ENCODE measurements at places on chromosomes 16 and 17.

- no peak for DNase-seq
These were observed 350.9 kb upstream of the TNRC6C start for GRCh38 chr17:77607606-77608005.

DNA sequence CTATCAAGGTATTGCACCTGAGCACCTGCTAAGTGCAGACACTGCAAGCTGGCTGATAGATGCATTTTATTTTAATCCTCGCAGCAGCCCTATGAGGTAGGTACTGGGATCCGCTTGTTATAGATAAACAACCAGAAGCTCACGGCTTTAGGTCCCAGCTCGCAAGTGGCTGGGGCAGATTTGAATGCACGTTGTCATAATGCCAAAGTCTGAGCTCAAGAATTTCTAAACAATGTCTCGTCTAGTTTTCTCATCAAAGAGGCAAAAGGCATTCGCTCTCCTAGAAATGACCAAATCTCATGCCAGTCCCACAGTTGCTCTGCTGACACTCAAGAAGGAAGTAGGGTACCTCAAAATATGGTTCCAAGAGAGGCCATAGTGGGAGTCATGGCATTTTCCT, 20.5 kb downstream of the SOX9 start:
- DNase-seq: no peak

DNA sequence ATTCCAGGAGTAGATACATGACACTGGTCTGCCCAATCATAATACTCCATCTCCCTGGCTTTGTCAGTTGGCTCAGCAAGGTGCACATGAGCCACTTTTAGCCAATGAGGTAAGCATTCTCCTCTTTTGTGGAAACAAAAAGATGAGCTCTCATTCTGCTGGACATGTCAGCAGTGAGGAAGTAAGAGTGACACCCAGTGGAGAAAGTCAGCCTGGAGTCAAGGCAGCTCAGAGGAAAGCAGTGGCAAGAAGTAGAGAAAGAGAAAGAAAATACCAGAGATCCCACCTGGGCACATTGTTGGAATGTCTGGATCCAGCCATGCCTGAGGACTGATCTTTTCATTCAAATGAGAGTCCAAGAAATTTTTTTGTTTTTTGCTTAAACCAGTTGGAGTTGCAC, 496.9 kb upstream of the C16orf82 start:
- peak; percentile 9 for DNase-seq

GRCh38 chr17:14818469-14818868, 446.7 kb downstream of the PMP22 start:
- DNase-seq: no peak

- DNase-seq: no peak
These were observed 39.3 kb downstream of the TADA2A start for GRCh38 chr17:37446027-37446426.

GRCh38 chr16:87828907-87829621, 40.2 kb downstream of the SLC7A5 start:
- DNase-seq: no peak

DNA sequence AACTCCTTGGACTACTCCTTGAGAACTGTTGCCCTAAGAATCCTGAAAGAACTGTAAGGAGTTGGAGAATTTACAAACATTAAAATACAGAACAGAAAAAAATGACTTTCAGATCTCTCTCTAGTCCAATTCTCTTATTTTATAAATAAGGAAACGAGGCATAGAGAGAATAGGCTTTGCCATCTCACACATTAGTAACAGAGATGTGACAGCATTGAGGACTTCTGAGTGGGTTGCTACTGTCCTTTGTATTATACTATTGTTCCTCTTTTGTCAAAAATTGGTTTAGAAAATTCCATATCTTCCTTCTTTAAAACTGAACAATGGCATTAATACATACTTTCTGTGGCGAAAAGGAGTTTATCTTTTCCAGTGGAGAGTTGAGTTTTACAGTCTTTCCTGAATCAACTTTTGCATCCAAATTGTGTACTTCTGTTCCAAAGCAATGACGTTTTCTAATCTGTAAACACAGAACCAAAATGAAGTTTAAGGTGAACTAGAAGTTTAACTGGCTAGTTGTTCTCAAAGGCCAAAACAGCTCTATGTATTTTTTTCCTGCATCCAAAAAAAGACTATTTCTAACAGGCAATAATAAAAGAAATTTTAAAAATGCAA, 16.5 kb downstream of the BRIP1 start:
- no peak for DNase-seq

DNA sequence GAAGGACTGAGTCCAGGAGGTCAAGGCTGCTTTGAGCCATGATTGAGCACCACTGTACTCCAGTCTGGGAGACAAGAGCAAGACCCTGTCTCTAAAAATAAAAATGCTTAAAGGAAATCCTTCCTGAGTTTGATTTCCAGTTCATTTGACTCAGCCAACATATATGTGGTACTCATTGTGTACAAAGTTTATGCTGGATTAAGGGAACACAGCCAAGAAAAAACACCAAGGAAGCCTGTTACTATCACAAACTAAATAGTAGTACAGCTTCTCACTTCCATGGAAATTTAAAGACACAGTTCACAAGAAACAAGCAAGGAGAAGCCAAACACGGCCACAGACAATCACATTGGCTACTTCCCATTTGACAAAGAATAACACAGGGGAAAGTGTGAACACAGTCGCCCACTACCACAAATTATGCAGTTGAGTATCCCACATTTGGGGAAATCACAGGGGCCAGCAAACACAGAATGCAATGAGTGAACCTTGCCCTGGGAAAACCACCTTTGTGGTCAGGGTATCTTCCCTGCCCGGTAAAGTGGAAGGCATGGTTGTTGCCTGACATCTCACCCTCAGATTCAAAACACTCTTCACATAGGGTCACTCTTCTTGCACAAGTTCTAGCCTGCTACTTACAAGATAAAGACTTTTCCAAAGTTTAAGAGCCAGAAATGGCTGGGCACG, 14.5 kb downstream of the TEX14 start:
- DNase-seq: no peak

DNA sequence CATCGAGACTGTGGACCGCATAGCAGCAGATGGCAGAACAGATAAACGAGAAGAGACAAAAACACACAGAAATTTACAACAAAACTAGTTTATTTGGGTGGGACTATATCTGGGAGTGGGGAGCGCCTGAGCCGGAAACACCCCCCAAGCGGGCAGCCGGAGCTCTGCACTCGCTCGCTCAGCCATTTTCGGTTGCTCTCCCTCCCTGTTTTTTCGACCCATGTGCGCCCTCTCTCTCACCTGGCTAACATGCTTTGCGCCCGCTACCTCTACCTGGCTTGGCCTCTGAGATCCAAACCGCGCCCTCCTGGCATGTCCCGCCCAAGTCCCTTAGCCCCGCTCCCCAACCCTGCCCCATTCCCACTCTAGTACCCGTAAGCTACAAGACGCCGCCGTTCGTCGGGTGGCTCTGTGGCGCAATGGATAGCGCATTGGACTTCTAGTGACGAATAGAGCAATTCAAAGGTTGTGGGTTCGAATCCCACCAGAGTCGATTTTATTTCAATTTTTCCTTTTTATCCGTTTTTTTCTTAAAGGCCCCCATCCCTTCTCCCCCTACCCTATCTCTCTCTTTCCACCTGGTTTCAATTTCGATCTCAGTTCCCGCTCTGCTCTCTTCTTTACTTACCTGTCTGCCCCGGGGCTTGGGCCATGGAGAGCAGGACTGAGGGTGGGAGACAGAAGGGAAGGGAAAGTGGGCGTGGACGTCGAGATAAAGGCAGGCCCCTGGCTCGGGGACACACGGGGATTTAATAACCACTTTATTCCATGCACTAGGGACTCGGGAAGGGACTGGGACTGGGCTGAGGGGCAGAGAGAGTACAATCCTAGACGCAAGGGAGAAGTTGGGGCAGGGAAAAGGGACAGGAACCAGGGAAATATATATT, 2.4 kb upstream of the ALOXE3 start:
- peak; percentile 66 for DNase-seq

DNA sequence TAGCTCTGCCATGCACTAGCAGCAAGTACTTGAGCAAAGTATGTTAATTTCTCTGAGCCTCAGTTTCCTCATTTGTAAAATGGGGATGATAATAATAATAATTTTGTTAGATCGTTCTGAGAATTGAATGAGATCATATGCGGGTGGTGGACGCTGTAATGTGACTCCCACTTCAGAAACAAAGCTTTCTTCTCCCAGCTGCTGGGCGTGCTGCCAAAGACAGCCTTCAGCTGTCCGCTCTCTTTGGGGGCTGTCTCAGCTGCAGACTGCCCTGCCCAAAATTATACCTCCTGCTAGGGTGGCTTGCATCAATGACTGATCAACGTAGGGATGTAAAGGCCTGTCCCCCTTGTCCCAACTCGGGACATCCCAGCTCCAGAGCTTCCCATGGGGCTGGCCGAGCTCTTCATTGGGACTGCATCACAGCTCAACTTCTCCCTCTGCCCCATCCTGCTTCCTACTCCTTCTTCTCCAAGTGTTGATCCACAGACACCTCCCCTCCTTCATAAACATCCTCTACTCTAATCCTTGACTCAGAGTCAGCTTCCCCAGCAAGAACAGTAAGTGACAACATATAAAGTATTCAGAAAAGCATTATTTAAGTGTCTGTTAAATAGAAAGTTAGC, 30.7 kb upstream of the CDH5 start:
- peak; percentile 53 for DNase-seq

- no peak for DNase-seq
These were observed 52.3 kb downstream of the NT5M start for GRCh38 chr17:17355426-17355825.

- no peak for DNase-seq
These were observed 35.6 kb downstream of the CLEC16A start for GRCh38 chr16:10979717-10980601.

DNA sequence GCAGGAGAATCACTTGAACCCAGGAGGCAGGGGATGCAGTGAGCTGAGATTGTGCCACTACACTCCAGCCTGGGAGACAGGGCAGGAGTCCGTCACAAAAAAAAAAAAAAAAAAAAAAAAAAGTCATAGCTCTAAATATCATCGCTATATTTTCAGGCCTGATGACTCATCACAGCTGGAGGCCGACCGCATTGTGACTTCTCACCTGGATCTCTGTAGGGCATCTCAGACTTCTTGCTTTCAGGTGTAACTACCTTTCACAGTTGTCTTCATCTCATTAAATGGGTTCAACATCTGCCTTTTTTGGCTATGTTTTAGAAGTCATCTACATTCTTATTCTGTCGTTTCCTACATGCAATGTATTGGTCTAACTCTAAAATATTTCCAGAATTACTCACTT, 353.1 kb upstream of the MON1B start:
- DNase-seq: no peak

DNA sequence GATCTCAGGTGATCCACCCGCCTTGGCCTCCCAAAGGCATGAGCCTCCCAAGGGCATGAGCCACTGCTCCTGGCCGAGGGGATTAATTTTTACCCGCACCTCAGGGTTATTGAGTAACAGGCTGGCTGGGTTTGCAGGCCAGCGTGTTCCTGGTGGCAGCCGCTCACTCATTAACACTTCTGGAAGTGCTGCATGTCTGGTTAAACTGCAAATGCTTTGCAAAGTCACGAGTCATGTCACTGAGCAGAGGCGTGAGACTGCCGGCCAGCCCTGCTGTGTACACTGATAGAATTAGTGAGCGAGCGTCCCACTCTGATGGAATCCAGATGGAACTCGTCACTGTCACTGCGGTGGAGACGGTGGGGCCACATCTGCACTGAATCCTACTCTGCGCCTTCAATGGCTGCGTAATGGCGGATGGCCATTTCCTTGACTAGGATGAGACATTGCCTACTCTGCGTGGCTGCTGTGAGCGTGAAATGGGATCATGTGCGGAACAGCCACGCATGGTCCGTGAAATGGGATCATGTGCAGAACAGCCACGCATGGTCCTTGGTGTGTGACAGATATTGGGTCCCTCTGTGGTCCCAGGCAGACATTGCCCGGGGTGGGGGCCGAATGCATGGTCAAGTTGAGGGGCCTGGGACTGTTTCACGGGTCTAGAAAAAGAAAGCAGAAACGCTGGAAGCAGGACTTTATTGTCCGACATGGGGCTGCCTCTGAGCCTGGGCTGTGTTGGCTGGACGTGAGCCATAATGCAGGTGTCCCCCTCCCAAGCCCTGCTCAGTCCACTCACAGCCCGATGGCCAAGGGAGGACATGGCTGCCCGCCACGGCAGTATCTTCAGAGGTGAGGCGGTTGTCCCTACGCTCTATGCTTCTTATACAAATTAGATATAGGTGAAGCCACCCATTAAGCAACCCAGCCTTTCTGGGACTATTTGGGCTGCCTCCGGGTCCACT, 740 bp upstream of the SLC5A10 start:
- no peak for DNase-seq

DNA sequence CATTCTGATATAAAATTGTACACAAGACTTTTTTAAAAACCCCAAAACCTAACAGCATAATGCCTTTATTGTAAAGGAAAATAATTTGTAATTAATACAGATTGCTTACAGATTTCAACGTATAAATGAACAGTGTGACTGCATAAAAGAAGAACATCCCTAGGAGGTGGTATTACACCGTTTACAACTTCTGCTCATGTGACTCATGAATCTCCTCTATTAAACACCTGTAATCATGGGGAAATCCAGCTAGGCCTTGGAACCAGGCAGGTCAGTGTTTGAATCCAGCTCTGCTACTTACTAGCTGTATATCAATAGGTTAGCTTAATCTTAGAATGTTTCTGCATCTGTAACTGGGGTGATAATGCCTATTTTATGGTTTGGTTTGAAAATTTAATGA, 15.2 kb downstream of the RABEP1 start:
- DNase-seq: no peak

DNA sequence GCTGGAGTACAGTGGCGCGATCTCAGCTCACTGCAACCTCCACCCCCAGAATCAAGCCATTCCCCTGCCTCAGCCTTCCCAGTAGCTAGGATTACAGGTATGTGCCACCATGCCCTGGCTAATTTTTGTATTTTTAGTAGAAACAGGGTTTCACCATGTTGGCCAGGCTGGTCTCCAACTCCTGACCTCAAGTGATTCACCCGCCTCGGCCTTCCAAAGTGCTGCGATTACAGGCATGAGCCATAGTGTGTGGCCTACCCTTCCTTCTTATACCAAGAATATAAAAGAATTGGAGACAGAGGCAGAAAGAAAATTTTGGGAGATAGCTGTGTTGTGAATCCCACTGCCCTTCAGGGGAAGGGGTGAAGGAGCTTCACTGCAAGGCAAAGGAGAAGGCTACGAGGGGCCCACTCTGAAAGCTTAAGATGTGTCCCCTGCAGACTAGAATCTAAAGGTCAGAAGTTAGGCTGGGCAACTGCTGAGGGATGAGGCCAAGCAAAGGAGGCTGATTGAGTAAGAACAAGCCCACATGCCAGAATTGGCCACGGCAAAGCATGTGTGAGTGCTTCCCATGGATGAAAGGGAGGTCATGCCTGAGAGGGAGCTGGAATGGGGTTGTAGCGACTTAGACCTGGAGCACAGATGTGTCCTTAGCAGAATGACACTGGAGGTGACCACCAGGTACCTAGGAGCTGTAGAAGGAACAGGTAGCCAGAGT, 8.4 kb upstream of the CRYBA1 start:
- no peak for DNase-seq

- DNase-seq: no peak
These were observed 97.8 kb downstream of the DNAH17 start for GRCh38 chr17:78479369-78479768.

DNA sequence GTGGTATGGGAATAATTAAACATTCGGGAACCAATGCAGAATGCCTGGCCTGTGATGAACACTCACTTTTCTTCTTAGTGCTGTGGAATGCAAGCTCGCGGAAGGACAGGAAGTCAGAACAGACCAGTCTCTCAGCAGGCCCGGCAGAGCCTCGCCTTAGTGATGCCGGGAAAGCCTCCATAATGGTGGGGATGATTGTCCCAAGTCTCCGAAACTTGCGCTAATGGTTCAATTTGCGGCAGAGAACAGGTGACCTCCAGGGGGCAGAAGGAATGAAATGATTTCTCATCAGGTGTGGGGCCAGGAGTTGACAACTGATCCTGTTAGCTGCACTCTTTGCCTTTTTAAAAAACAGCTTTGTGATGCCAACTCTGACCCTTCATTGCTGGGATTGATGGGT, 170.6 kb downstream of the GSG1L start:
- DNase-seq: no peak
